Activated B cell treated with CpG ODN at 0.5 μM for 24 hours (primary cell): ENCODE measurements at places on chromosomes 7 and 10.
A peak's percentile ranks its signal among the peaks of the same experiment; 100 is the strongest.

DNA sequence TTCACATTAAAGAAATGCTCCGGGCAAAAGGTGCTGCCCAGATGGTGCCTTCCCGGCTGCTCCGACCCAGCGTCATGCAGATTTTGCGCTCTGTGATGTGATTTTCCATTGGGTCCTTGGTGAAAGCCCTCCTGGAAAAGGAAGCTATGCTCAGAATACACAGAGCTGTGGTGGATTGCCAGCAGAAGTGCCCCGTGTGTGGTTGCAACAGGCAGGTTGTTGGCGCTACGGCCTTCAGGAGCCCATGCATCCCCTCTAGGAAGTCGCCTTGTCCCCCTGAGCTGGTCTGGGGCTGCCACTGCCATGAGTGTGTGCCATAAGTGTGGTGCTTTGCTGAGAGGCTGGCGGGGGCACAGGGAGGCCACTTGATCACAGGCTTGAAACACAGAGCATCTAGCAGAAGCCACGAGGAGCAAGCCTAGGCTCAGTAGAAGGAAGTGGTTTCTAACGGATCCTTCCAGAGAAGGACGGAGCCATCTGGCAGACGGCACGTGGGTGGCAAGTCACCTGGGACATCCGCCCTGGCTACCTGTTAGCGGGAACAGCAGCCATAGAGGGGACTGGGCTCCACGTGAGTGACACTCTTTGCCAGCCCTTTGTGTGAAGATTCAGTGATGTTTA is 210.9 kb downstream of the CUX1 start:
- no peak for DNase-seq

DNA sequence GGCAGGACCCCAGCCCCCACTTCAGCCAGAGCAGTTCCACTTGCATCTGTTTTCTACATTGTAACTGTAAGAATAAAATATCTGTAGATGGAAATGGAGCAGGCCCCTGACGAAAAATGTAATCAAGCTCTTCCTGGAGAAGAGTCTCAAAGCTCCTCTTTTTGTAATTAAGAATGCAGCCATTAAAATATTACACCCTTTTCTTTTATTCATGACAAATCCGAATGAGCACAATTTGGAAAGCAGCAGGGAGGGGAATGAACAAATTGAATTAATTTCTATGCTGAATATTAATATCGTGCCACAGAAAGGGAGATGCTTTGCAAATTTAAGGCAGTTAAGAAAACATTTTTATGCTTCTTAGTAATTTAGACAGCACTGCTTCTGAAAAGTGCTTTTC is 24.8 kb upstream of the CAPZA2 start:
- no peak for DNase-seq

DNA sequence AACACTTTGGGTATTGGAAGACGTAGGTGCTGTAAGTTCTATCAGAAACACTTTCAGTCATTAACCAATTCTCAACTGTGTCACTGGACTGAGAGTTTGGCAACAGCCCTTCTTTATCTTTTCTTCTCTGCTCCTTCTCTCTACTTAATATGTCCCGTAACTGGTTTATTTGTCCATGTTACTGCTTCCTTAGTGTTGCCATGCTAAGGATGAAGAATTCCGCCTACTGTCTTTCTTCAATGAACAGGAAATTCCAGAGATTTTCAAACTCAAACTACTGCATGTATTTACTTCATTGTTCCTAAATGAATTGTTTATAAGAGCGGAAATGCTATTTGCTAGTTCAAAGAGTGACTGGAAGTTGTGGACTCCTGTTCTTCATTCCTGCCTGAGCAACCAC is 143.7 kb downstream of the TAX1BP1 start:
- DNase-seq = no peak

DNA sequence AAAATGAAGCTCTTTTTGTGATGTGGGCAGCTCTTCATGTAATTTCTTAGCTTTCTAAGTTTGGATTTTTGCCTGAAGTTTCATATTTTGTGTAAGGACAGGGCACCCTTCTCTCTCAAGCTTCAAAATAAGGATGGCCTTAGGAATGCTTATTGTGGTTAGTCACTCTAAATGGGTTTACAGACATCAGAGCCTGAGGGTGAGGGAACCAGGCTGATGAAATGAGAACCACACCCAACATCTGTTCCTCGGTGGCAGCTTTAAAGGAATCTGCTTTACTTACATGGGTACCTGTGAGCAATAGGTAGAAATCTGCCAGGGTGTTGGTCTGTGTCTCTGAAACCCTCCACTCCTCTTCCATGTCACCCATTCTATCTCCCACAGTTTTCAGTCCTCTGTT is 174.3 kb downstream of the EMX2 start:
- DNase-seq = no peak

GRCh38 chr10:74096777-74097176 is 53.9 kb downstream of the AP3M1 start:
- no peak for DNase-seq

DNA sequence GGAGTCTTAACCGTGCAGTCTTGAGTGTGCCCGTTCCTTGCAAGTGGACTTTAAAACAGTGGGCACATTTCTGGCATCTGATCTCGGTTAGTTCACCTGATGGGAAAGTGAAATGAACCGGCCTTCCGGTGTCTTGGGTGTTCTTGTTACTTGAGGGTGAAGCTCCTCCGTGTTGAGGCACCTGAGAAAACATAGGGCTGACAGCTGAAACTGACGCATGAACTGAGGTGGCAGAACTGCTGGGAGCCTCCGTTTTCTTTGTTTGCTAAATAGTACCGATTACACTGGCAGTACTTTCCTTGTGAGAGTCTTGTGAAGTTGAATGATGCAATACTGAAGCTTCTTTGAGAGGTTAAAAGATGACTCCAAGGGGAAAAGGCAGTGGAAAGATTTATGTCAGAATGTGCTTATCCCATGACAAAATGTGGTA is 62.8 kb upstream of the SAMD8 start:
- DNase-seq = no peak

DNA sequence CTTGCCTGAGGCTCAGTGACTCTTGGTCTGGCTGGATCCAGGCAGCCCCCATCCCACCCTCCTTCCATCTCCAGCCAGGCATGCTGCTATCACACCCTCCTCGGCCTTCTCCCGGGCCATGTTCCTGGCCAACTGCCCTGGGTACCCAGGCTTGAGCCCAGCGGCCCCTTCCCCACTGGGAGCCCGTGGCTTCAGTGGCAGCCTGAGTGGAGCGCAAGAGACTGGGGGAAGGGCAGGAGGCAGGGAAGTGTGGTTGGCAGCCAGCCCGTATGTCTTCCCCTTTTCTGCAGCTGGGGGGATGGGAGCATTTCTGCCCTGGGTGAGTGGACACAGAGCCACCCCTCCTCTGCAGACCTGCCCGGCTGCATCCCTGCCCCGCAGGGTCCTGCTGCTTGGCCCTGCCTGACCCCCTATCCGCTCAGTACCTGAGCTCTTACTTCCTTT is 148.5 kb downstream of the ARHGAP22 start:
- peak; percentile 15 for DNase-seq

DNA sequence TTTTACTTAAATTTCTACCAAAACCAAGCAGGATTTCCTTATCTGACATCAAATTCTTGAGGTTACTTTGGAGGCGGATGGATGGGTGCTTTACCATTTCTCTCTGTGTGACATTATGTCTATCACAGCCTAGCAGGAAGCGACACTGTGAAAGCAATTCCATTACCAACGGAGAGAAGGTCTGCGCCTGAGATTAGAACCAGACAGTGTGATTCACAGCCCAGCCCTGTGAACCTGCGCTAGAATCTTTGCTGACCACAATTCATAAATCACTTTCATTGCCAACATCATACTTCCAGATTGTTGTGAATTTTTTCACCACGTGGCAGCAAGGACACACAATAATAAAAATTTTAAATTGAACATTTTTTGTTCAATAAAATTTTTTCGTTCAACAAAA is 126.5 kb downstream of the CUBN start:
- no peak for DNase-seq

DNA sequence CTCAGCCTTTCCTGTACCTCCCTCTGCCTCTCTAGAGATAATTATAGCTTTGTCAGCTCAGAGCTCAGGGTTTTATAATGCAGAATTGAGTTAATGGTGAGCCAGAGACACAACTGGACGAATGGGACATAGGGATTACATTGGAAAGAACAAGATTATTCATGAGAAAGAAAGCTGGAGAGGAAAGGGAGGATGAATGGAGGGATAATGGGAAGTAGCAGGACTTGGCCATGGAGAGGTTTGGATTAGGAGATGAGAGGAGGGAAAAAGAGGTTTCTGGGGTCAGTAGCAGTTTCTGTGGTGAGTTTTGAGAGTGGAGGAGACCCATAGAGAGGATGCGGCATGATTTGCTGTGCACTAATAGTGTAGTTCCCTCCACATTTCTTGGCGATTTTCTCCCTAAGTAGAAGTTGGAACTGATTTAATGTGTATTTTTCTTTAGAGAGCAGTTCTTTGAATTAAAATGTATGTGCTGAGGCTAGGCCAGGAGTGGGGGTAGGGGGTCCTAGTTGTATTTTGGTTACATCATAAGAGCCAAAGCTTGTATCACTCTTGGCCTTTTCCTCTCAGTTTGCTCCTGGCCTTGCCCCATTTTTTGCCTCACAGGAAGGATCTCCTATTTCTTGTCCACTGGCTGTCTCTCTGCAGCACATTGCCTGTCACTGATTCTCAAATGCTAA is 107.4 kb downstream of the MKX start:
- no peak for DNase-seq

- DNase-seq = no peak
Measured at GRCh38 chr10:88234297-88234696, 348.8 kb downstream of the RNLS start.

DNA sequence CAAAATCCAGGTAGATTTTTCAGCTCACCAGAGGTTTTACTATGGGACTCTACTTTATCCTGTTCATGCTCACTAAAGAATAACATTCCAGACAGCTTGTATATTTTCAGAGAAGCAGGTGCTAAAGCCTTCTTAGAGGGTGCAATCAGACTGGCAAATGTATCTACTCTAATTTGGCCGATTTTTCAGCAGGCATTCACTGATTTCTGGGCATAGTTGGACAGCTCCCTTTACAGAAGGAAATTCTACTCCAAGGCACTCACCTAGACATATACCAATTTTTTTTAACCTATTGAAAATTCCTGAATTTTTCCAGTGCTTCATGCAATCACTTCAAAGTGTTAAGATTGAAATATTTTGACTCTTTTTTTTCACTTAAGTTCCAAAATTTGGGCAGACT is 3.8 kb upstream of the CNTNAP2 start:
- DNase-seq = no peak

- no peak for DNase-seq
Measured at GRCh38 chr7:22934473-22935065, 79.4 kb downstream of the HYCC1 start.

- no peak for DNase-seq
Measured at GRCh38 chr7:120981117-120981516, 7.4 kb upstream of the CPED1 start.

DNA sequence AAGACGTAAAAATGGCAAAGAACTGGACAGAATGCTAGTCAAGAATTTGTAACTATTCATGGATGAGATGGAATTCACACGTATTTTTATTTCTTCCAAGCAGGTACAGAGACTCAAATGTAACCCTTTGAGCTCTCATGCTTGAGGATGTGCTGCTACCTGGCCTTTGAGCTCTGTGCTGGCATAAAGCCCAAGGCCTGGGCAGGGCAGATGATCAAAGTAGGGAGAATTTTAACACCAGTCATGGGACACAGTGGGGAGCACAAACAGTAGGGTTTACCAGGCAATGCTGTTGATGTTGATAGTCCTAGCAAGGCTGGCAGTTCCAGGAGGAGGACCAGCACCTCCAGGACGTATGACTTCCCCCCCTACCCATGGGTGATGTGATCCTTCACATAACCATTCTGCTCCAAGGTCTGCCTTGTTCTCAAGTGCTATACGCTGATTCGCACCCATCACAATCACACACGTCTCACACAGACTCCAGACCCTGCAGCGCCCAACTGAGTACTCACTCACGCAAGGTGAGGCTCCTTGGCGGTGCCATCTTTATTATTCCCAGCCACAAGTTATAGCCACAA is 48.6 kb upstream of the DLG5 start:
- DNase-seq = no peak

- DNase-seq = no peak
Measured at GRCh38 chr10:33245343-33245742, 89.1 kb downstream of the NRP1 start.

DNA sequence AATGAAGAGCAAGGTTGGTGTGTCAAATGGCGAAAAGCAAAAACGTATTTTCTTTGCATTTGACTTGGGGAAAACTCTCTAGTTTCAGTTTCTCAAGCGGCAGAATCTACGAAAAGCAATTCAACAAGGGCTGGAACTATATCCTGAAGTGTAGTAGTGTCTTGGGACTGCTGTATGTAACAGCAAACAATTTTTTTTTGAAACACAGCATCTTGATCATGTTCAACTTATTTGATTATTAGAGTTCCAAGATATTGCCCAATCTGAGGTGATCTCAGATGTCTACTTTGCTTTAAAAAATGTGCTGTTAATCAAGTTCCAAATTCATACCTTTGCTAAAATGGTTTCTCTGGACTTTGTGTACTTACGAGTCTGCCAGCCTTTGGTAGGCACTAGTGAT is 120.6 kb downstream of the ZWINT start:
- DNase-seq = no peak

DNA sequence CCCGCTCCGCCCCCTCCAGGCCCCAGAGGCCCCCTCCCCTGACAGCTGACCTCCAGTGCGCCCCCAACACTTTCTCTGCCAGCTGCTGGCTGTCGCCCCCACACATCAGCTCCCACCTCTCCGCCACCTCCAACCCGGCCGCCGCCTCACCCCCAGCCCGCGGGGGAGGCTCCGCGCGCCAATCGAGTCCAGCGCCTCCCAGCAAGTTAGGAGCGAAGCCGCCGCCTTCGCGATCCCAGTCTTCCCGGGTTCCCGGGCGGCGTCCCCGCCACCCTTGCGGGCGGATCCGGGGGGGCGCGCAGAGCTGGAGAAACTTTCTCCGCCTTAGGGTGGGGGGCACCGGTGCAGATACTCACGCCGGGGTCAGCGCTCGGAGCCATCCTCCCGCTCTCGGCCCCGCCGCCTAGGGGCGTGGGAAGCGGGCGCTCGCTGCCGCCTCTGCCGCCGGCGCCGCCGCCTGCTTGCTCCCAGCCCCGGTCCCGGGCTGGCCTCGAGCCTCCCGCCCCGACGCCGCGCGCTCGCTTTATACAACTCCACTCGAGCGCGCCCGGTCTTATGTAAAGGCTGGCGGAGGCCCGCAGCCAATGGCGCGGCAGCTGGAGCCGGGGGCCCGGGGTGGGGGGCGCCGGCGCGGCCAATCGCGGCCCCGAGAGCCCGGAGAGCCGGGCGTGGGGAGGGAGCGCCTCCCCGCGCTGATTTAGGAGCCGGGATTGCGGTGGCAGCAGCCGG is at the start of gene CRTAC1:
Gene CRTAC1 (minus strand): TSS at position 529 of the 729 bp plus-strand sequence. CDS start 149 bp downstream, at position 380.
- no peak for DNase-seq

DNA sequence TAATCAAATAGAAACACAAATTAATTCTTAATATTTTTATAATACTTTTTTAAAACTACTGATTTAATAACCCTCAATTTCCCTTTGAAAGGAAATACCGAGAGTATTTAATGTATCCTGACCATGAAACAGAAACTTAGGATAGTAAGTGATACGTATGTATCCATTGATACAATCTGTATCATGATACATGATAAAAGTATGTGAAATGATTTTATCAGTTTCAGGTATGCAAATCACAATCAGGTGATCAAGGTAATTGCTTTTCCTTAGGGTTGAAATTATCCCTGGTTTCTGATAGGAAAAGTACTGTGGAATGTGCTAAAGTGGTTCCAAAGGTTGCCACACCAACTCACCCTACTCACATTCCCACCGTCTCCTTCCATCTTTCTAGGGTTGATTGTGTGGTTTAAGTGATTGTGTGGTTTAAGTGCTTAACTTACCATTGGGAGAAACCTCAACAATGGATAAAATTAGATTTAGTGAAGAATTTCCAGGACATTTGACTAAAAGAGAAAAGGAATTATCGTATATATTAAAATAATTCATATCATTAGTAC is 138.3 kb downstream of the LRRN3 start:
- DNase-seq = no peak
